Stimulated activated CD8-positive, alpha-beta memory T cell treated with anti-CD3 and anti-CD28 coated beads, Interleukin-4, amount 100 ng/mL, for 1 hour (primary cell): ENCODE measurements at places on chromosomes 3 and 15.

GRCh38 chr15:71962537-71962936 lies 152.2 kb downstream of the NR2E3 start:
- no peak for DNase-seq

DNA sequence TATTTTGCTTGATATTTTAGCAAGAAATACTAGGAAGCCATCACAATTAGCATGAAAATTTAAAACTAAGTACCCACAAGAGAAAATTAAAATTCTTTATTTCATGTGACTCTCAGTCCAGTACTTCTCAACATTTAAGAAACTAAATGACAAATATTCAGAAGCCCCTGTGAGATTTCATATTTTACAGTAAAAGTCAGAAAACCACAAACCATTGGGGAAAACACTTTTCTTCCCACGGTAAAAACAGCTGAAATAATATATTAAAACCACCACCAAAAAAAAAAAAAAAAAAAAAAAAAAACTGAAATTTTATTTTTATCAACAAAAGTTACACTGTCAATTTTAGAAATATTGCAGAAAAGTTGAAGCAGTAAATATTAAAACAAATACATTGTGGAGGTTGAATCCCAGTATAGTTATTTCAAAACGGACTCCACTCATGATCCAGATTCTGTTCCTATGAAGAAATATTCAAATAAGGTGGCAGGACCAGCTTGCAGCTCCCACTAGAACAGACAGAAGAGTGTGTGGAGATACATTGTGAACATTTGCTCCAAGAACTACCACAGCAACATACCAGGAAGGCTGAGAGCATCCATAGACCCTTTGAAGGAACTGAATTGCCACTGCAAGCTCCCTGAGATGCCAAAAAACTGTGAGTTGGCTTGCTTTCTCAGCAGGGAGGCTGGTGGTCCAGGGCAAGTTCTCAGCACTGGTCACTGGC lies 308.2 kb downstream of the CTNNB1 start:
- DNase-seq = no peak

GRCh38 chr15:81653259-81653658 lies 279.2 kb upstream of the TMC3 start:
- DNase-seq = no peak

DNA sequence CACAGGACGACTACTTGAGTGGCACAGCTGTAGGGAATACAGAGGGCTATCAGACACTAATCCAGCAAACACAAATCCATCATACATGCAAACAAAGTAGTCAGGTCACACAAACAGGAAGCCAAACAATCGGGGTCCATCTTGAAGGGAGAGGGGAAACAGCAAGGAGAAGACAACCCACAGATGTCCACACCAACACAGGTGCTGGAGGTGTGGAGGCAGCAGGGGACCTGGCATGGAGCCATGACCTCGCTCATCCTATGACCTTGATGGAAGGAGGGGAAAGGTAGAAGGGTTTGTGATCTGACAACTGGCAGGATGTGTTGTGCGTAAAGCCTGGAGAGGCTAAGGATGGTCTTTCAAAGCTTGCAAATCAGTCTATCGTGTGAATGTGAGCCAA lies 39.9 kb upstream of the SKOR1 start:
- no peak for DNase-seq
